ENCODE measurements at places on chromosomes 3 and 15.

DNA sequence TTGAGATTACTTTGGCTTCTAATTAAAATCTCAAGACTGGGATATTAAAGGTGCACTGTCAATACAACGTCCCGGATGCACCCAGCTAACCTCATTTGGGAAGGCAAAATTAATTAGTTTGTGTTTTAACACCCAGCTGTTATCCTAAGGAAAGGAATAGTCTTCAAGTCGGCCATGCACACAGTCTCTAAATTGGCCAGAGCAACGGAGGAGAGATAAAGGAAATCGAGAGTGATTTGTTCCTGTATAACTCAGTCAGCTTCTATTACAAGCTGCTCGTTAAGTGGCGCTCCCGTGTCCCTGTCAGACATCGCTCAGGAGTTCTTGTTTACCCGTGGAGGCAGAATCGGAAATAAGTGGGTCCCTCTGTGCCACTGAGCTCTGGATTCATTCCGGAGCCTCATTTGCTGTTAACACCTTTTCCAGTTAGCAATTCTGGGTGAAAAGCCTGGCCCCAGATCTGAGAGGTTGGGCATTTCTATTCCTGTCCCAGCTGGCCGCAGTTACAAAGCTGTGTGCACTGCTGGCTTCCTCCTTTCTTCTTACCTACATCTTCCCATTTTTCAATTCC, 63.9 kb downstream of the ST8SIA2 start:
- no peak for DNase-seq

GRCh38 chr3:136120373-136121348, 75.5 kb downstream of the MSL2 start:
- no peak for DNase-seq

- DNase-seq = no peak
Measured at GRCh38 chr3:132435224-132435910, 18.1 kb downstream of the DNAJC13 start.

DNA sequence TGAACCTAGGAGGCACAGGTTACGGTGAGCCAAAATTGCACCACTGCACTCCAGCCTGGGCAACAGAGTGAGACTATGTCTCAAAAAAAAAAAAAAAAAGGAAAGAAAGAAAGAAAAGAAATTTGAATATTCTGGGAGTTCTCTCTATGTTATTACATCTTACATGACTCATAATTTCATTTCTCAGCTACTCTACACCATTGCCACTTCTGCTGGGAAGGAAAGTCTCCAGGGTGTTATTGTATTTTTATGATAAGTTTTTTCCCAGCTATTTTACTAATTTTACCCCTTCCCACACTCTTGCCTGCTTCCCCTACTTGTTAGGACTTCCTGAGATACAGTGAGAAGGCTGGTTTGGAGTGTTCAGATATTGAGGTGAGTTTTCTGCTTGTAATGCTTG, 69.7 kb upstream of the UMPS start:
- no peak for DNase-seq

DNA sequence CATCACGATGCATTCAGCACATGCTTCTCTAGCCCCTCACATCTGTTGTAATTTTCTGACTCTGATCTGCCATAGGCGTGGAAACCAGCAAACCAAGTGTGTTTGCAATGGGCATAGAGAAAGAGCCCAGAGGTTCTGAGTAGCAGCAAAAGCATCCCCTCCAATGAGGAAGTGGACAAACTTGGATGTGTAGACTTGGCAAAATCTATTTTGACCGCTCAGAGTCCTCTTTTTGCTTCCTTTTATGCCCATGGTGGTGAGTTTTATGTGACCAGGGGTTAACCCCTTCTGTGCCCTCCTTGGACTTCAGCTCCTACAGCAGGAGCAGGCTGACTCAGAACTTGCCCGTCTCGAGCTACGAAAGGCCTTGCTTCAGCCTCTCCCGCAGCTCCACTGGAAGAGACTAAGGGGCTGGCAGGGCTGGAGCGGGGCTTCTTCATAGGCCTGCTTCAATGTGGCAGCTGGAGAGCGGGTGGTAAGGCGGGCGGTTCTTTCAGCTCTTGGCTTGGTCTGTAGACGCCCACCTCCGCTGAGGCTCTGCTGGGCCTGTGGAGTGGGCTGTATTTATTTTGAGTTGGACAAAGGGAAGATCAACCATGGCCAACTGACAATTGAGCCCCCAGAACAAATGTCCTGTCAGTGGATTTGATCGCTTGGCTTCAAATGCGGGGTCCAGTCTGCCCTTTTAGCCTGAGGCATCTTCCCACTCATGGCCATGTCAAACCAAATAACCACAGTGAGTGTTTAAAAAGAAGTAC, 6.5 kb upstream of the ETV5 start:
- DNase-seq = no peak

GRCh38 chr15:64845183-64845611, 3.5 kb downstream of the PLEKHO2 start:
- no peak for DNase-seq

DNA sequence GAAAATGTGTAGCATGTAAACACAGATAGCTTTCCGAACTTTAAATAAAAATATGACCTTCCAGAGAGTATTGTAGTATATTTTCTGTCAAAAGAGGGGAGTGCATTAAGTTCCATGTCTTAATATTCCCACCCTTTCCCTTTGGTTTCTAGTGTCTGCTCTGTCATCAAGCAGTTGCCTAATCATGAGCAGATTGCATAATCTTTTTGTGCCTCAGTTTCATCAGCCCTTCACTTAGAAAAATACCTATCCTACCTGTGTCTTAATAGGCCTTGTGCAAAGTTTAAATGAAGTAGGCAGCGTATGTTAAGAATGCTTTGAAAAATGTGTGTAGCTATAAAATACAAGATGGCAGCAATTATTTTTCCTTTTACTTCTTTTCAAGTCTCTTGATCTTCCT, 52.8 kb downstream of the CALML4 start:
- DNase-seq = no peak

DNA sequence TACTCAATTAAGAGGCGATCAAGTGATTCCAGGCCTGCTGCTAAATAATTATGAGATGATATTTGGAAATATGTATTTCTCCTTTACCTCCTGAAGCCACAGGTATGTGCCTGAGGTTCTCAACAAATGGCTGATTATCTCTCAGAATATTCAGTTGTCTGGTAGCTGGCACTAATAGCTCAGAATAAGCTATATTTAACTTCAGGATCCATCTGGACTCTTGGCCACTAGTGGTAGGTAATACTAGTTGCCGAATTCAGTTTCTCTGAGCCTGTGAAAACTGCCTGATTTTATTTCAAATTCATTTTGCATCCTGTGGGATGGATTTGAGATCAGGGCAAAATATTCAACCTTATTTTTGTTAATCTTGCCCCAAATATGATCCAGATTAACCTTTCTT, 499.0 kb downstream of the DIPK2A start:
- no peak for DNase-seq

DNA sequence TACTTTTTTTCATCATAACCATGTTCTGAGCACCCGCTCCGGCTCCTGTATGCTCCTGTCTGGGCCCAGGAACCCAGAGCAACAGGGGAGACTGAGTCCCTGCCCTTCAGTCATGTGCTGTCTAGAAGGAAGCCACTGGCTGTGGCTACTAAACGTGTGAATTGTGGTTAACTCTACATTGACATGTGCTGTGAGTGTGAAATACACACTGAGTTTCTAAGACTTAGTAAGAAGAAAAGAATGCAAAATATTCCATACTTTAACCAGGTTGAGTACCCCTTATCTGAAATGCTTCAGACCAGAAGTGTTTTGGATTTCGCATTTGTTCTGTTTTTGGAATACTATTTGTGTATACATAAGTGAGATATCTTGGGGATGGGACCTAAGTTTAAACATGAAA, 42.8 kb upstream of the CGNL1 start:
- DNase-seq = no peak

DNA sequence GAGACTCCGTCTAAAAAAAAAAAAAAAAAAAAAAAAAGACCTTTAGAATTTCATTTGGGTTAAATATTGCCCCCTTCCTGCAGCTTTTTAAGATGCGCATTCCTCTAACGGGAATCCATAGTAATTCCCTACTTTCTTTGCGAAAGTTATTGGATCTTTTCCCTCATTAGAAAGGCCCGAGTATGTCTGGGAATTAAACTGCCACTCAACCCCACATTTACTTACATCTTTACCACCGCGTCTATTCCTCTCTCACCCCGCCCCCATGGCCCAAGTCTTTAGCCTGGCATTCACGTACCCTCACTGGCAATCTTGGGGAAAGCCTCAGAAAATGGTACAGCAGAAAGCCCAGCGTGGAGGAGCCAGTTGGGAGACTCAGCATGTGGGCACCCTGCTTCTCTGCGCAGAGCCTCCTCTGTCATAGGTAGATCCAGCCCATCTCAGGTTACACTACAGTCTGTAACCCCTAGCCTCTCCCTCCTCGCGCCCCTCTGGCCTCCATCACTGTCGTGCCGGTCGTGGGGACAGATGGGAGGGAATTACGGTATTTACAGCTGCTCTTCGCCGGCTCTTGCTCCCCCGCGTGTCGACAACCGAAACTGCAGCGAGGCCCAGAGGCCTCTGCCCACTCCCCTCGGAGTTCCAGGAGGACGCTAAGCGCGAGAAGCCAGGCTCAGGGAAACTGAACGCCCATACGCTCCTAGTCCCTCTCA, 6.4 kb upstream of the ANKDD1A start:
- DNase-seq = peak; percentile 59

DNA sequence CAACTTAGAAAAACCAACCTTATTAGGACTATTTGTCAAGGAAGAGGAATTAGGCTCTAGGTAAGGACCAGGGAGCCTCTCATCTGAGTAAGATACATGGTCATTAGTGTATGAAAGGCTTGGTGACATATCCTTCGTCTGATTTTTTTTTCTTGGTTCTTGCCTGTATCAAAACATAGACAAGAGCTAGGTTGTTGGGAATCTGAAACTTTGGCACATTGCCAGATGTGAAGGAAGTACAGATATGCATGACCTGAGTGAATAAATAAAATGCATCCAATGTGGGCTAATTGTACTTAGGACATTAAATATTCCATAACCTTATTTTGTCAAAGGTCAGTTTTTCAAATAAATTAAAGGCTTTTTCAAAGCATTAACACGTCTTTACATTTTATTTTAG, 151.8 kb downstream of the SYNPR start:
- DNase-seq = no peak
